ENCODE measurements at places on chromosomes 2 and 18.

GRCh38 chr2:2597712-2598111 lies 266.6 kb upstream of the MYT1L start:
- DNase-seq = no peak

DNA sequence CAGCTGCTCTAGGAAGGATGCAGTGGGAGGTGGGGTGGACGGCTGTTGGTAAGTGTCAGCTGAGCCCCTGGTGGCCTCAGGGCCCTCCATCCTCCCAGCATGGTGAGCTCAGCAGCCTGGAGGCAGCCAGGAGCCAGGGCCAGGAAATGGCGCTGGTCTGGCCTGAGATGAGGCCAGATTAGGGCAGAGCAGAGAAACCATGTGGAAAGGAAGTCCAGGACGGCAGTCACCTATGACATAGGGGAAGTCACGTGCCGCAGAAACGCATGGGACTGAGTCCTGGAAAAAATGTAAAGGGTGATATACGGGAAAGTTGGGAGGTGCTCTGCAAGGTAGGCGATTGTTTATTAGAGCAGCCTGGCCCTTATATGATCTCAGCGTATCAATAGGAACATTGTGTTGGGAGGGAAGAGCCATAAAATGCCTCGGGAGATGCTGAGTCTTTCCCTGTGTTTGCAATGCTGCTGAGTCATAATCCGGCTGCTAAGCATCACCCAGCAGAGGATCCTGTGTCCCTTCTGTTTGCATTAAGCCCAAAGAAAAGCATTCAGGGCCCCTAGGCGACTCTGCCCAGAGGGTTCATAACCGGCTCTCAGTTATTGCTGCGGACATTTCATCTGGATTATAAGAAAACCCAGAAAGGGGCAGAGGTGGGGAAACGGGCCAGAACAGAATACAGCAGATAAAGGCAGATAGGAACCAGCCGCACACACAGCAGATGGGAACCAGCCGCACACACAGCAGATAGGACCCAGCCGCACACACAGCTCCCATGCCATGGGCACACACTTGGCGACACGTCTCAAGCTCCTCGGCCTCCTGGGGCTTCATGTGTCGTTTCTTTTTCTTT lies 30.3 kb upstream of the B3GNT7 start:
- DNase-seq = no peak

DNA sequence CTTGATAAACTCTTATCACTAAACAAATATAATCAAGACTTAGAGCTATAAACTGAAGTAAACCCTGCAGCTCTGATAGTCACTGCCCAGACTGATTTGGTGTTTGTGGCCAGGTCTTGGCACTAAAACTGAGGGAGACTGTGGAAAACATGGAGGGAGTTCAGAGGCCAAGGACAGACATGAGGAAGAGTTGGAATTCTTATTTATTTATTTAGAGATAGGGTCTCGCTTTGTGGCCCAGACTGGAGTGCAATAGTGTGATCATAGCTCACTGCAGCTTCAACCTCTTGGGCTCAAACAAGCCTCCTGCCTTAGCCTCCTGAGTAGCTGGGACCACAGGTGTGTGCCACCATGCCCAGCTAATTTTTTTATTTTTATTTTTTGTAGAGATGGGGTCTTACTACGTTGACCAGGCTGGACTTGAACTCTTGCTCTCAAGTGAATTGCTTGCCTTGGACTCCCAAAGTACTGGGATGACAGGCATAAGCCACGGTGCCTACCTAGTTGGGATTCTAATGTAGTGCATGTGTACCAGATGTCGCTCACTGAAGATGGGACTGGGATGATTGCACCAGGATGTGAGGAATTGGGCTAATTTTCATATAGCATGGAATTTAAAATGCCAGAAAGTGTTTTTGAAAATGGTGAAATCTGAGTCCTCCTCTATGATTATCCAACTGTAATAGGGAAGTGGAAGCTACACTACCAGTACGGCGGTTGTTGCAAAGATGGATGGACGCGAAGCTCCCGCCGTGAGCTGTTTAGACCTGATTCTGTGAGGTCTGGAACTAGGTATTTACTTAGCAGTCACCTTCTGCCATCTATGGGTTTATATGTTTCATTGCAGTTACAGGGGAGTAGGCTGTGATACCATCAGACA lies 52.7 kb upstream of the CTLA4 start:
- DNase-seq = peak; percentile 39

DNA sequence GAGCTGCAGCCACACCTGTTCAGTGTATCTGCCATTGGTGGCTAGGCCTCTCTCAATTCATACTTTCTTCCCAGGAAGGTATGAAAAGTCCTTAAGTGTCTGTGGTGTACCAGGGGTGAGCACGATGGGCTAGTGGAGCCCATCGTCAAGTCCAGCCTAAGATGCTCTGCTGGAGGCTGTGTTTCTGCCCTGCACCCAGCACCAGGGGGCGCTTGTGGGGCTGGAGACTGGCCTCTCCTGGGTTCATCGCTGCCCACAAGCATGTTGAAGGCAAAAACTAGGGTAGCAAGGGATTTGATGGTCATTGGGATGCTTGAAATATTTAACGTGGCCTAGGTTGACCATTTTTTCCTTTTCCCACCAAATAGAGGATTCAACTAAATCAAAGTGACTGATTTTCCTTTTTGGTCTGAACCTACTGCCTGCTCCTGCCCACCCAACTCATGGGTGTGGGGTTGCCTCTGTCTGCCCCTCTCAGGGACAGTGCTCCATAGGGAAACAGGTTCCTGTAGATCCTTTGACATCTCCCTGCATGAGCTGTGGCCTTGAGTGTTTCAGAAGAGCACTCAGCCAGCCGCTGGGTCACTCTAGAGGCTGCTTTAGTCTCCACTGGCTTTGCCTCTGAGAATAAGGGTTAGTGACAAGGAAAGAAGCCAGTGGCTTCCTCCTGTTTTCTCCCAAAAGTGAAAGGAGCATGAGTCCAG lies 59.0 kb downstream of the TPGS2 start:
- peak; percentile 7 for DNase-seq

- DNase-seq = no peak
Measured at GRCh38 chr2:199836943-199837342, 14.0 kb downstream of the FTCDNL1 start.

GRCh38 chr2:196356332-196356731 lies 185.0 kb upstream of the STK17B start:
- no peak for DNase-seq

DNA sequence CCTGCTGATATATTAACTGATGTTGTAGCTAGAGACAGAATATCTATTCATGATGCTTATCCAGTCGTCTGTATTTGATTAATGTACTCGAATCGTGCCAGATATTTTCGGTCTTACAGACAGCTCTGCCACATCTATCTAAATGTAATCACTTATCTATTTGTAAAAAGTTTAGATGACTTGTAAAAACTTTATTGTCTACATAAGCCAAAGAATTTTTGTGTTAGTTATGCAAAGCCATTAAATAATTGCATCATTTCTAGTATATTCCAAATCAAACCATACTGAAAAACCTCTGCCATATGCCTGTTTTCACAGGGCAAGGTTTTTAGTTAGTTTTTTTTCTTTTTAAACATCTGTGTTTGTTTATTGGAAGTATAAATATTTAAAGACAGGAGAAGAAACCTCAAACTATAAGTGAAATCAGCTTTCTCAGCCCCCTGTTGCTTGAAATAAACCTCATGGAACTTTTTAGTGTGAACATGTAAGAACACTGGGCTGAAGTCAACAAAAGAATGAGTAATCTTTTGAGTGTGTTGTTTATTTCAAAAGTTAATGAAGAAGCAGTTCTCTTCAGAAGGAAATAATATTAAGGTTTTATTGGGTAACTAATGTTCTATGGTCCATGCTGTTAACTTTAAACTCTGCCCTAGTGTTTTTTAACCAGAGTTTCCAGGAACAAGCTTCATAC lies 657.6 kb upstream of the SYT4 start:
- DNase-seq = no peak

DNA sequence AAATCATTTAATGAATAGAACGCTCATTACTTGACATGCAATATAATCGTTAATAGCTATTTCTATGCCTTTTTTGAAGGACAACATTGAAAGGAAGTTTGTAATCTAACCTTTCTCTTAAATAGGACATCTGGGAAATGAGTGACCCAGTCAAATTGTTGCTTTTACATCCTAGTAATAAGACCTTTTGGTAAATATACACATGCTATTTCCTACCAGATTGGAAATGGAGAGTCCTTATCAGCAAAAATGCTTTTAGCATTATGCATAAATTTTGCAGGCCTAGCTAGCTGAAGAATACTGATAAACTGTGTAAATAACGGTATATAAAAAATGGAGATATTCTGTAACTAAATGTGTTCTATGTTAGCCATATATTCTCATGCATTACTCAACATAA lies 567.3 kb upstream of the DSEL start:
- no peak for DNase-seq

GRCh38 chr2:176984987-176985386 lies 227.6 kb upstream of the HNRNPA3 start:
- no peak for DNase-seq

DNA sequence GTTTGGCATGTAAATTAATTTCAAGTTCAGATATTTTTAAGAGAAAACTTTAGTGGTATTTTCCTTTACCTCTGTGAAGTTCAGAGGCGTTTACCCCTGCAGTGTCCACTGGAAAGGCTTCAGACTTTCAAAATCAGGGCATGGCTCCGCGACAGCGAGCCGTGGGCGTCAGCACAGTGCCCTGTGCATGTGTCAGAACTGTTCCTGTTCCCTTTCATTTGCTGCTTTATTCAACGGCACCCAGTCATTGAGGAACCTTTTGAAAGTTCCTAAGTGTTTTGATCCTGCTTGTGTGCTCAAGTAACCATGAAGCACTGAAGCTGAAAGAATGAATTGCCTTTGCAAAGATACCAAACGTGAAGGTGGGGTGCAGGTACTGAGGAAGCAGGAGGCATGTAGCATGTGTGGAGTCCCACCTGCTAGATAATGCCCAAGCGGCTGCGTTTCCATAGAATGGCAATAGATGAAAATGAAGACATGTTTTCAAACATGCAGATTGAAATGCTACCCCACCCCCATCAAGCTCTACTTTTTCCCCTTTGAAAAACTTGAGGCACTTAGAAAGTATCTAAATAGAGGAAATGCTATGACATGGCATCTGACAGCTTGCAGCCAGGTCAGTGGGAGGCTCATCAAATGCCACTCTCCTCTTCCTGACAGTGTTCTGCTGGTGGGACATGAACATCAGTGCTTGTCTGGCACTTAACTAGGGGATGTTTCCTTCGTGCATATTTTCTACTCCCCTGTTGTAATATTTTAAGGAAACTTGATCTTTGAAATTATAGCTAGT lies 148.6 kb downstream of the ZNF236 start:
- no peak for DNase-seq

DNA sequence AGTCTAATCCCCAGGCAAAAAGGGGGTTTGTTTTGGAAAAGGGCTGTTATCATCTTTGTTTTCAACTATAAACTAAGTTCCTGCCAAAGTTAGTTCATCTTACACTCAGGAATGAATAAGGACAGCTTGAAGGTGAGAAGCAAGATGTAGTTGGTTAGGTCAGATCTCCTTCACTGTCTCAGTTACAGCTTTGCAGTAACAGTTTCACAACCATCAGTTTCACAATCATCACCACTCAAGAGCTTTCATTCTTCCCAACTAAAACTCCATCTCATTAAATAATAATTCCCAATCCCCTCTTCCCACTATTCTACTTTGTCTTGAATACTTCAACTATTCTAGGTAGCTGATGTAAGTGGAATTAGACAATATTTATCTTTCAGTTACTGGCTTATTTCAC lies 200.9 kb downstream of the NYAP2 start:
- no peak for DNase-seq

DNA sequence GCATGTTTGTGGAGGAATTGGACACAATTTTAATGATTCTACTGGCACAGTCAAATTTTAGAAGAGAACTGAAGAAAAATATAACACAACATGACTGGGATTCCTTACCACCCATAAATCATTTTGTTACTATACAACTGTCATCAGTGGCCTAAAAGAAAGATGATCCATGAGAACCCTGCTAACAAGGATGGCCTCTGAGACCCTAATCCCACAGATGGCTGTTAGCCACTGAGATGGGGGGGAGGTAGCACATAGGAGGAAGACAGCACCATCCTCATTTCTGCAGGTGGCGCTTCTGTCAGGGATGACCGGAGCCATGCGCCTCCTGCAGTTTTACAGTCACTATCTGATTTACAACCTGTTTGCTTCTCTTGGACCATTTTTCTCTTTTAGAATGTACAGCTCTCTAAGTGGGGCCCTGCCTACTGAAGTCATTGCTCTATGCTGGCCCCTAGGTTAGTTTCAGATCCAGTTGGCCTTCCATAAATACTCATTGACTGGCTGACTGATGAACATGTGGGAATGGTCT lies 279.8 kb downstream of the NAPG start:
- DNase-seq = no peak

GRCh38 chr18:75206452-75207309 lies 2.3 kb downstream of the PTGR3 start:
- DNase-seq = no peak

GRCh38 chr2:178476477-178476876 lies 1.9 kb downstream of the FKBP7 start:
- DNase-seq = no peak

- DNase-seq = no peak
Measured at GRCh38 chr2:5188636-5189035, 503.5 kb upstream of the SOX11 start.

GRCh38 chr2:235639885-235640284 lies 146.0 kb downstream of the AGAP1 start:
- DNase-seq = no peak

DNA sequence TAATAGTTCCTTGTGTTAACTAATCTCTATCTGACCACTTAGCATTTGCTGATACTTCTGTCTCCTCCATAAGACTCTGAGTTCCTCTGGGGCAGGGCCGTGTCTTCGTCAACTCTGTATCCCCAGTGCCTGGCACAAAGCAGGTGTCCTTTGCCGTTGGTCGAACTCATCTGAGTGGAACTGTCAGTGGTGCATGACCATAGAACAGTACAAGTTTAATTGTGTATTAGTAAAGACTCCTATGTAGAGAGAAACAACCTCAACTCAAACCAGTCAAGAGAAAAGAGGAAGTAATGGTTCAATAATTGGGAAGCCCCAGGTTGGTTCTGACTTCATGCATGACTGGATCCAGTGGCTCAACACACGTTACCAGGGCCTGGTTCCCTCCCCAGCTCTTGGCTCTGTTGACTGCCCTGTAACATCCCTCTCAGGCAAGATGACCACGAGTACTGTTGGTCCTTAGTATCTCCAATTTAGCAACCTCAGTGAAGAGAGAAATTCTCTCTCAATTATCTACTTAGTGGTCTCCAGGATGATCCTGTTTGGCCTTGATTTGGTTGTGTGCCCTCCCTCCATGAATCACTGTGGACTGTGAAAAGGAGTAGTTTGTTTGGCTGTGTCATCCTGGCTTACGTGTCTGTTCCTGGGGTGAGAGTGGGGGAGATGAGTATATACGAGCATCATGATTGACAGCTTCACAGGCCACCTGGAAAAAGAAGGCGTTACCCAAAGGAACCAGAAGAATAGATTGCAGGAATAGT lies 58.5 kb upstream of the MSH6 start:
- no peak for DNase-seq

DNA sequence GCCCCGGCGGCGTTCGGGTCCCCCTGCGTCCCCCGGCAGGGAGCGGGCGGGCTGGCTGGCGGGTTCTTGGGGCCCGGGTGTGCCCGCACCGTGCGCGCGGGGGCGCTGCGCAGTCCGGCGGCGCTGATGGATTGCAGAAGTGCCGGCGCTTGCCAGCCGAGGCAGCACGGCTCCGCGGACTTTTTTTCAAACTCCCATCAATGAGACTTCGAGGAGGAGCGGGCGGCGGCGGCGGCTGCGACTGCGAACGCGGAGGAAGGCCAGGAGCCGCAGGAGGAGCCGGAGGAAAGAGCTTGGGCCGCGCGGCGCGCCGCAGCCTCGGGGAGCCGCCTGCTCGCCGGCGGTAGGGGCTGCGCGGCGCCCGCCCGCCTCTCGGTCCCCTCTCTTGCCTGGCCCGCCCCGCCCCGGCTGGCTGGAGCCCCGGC lies at the start of gene GLI2:
Gene GLI2, plus strand, starts transcription at position 123 of the 425 bp plus-strand sequence. CDS start 61,453 bp downstream, outside the sequence.
- DNase-seq = no peak

Data from AML-193 (cell line).